ENCODE measurements at places on chromosomes 12 and 14.

DNA sequence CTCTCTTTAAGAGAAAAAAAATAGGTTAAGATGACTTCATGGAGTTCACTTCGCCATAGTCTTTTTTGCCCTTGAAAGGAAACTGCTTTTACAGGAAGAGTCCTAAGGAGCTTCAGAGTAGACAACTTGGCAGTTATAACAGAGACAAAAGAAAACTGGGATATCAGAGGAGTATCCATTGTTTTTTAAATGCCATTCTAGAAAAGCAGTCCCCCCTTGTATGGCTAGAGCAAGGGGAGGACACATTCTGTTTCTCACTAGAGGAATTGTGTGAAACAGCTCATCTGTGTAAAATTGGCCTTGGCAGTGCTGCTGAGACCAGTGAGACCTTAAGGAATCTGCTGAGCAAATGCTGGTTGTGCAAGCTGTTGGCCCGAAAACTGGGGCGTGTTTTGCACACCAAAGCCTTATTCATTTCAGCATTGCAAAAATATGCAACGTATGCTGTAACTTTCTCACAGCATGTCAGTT is 128.0 kb downstream of the GPR135 start:
- no peaks in the 10 kb centered on the region for H3K27me3 ChIP-seq
- no peak overlapping the region for H3K27ac ChIP-seq
- H3K36me3 ChIP-seq, result no peaks in the 10 kb centered on the region

GRCh38 chr12:4700621-4701026 is 19.6 kb upstream of the GALNT8 start:
- H3K4me1 ChIP-seq, result no peaks in the 10 kb centered on the region
- H3K36me3 ChIP-seq, result no peaks in the 10 kb centered on the region
- H3K27ac ChIP-seq, result no peak overlapping the region
- H3K4me3 ChIP-seq, result no peak overlapping the region
- H3K27me3 ChIP-seq, result no peaks in the 10 kb centered on the region
- DNase-seq, result no peak

- H3K27me3 ChIP-seq, result no peaks in the 10 kb centered on the region
- peaks cover 34% of the 10 kb centered on the region for H3K4me1 ChIP-seq
- peaks cover 36% of the 10 kb centered on the region for H3K36me3 ChIP-seq
- peak within 1 kb of the TSS; percentile 99 for H3K4me3 ChIP-seq
- peak within 1 kb of the TSS; percentile 97 for H3K27ac ChIP-seq
These were observed at the start of gene ENO2 for GRCh38 chr12:6914246-6914946. ENO2 (plus strand) TSS chr12:6914580; CDS start chr12:6915833, 1,253 bp downstream.

DNA sequence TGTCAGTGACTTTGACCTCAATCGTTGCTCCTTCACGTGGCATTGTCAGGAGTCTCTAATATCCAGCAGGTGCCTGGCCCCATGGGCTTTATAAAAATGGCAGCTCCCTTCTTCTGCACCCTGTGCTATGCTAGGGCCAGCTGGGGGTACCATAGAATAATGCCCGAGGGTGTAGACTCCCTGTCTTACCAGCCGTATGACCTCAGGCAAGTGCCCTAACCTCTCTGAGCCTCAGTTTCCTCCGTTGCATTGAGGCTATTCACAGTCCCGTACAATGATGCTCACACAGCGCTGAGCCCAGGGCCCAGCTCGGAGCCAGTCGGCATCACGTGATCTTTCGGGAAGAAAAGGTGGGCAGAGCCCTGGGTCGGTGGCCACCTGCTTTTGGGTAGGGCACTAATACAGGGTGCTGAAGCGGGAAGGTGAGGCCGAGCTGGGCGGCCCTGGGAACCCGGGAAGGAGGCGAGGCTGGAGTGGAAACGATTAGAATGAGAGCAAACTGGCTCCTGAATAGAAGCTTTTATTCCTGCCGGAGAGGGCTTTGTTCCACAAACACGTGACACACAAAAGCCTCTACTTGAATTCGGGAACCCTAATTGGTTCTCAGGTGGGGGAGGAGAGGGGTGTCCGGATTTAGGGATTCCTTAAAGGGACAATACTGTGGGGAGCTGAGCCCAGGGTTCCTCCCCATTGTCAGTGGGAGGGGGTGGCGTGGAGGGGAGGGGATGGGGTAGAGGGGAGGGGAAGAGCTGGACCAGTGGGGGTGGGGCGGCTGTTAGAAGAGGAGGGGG is 19.9 kb upstream of the MSI1 start:
- DNase-seq, result no peak
- H3K27ac ChIP-seq, result no peak overlapping the region
- H3K4me3 ChIP-seq, result no peak overlapping the region
- no peaks in the 10 kb centered on the region for H3K36me3 ChIP-seq
- H3K27me3 ChIP-seq, result peaks cover 74% of the 10 kb centered on the region

GRCh38 chr14:80414080-80414479 is 202.8 kb upstream of the DIO2 start:
- no peak overlapping the region for H3K4me3 ChIP-seq
- no peaks in the 10 kb centered on the region for H3K4me1 ChIP-seq

GRCh38 chr12:107200394-107200793 is 107.0 kb upstream of the CRY1 start:
- DNase-seq, result no peak
- peaks cover 24% of the 10 kb centered on the region for H3K27me3 ChIP-seq
- H3K4me3 ChIP-seq, result no peak overlapping the region
- no peaks in the 10 kb centered on the region for H3K36me3 ChIP-seq

DNA sequence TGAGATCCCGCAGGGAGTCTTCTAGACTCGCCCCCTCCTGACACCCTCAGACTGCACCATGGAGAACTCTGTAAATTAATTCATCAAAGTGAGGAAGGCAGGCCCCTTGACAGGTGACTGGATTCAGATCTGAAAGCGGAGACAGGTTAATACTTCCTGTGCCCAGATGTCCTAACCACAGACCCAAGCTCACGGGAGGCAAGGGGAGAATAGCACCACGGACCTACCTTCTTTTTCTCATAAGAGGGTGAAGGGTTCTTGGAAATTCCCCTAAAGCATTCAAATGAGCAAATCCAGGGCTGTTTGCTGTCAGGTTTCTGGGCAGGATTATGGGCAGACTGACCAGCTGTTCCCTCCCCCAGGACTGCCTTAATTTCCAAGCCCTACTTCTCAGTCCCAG is 170.0 kb downstream of the ZFP36L1 start:
- no peak for DNase-seq
- no peaks in the 10 kb centered on the region for H3K4me1 ChIP-seq
- H3K27me3 ChIP-seq, result no peaks in the 10 kb centered on the region
- no peaks in the 10 kb centered on the region for H3K36me3 ChIP-seq

DNA sequence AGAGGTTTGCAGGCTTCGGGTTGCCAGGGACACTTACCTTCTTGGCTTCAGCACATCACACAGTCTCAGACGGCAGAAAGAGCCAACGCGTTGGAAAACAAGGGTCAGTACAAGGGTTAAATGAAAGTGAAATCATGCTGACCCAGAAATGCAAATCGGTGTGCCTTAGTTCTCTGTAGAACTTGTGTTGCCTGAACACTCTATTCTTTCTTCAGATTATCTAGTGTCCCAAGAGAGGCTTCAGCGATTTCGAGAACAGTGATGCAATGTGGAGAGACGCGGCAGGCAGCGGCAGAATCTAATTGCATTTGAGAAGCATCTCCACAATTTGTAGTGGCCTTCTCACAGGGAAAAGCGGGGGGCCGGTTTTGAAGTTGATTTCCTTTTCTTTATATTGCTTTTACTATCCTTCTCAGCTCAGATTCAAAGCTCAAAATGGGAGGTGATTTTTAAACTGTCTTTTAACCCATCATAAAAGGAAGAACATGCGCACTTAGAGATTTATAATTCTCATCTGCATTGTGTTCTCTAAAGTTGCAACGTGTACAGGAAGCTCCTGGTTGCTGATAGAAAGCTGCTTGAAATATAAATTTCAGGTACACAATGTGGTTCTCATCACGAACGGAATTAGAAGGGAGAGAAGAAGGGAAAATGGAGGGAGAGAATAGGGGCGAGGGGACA is 67.8 kb upstream of the EGLN3 start:
- DNase-seq, result no peak
- H3K4me1 ChIP-seq, result peaks cover 3% of the 10 kb centered on the region

GRCh38 chr12:124505001-124505818 is 62.2 kb downstream of the NCOR2 start:
- H3K4me1 ChIP-seq, result peaks cover 17% of the 10 kb centered on the region
- no peaks in the 10 kb centered on the region for H3K27me3 ChIP-seq
- no peak overlapping the region for H3K4me3 ChIP-seq
- no peak for DNase-seq
- H3K27ac ChIP-seq, result no peak overlapping the region

DNA sequence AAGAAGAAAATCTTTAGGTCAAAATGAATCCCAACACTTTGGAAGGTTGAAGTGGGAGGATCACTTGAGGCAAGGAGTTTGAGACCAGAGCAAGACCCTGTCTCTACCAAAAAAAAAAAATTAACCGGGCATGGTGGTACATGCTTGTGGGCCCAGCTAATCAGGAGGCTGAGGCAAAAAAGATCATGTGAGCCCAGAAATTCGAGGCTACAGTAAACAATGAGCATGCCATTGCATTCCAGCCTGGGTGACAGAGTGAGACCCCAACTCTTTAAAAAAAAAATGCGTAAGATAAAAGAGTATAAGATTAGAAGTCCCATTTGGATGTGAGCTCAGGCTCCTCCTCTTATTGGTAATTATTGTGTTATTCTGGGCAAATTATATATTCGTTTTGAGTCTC is 30.8 kb upstream of the EVL start:
- no peak overlapping the region for H3K4me3 ChIP-seq
- no peak overlapping the region for H3K27ac ChIP-seq
- no peak for DNase-seq
- no peaks in the 10 kb centered on the region for H3K36me3 ChIP-seq
- no peaks in the 10 kb centered on the region for H3K27me3 ChIP-seq
- no peaks in the 10 kb centered on the region for H3K4me1 ChIP-seq

GRCh38 chr14:100692859-100693558 is 33.7 kb upstream of the DLK1 start:
- H3K4me3 ChIP-seq, result no peak overlapping the region
- no peaks in the 10 kb centered on the region for H3K4me1 ChIP-seq
- H3K27ac ChIP-seq, result peak overlapping the region; percentile 74
- peaks cover 48% of the 10 kb centered on the region for H3K27me3 ChIP-seq

DNA sequence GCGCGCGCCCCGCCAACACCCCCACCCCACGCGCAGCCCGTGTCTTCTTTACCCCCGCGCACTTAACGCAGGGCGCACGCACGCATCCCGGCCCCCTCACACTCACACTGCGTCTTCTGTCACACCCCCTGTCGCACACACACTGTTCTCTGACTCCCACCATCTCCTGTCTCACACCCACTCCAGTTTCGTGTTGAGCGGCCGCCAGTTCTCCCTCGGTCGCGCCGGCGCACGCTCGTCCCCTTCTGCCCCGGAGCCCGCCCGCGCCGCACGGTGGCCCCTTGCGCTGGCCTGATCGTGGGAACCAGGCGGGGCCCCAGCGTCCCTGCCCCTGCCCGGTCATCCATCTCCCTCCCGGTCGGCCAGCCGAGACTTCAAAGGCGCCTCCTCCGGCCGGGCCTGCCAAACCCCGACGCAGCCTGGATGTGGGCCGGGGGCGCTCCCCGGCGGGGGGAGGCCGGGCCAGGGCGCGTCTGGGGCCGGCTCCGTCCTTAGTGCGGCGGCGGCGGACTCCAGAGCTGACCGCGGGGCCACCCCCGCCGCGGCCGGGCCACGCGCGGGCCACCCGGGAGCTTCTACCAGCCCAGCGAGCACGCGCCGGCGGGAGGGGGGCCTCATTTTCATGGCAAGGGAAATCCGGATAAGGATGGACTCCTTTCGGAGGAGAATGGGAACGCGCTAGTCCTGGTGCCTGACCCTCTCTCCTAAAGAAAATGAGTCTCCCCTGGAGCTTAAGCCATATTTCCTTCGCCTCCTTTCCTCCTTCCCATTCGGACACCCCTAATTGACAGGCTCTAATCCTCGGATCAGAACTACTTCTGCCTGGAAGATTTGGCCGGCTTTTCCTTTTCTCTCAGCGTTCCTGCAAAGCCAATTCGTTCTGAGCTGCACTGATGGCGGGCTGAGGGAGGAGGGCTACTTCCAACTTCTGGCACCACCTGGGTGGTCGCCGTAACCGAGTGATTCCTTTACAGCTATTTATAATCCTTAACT is 82.0 kb upstream of the HMGA2 start:
- H3K4me3 ChIP-seq, result peak overlapping the region; percentile 72
- peaks cover 48% of the 10 kb centered on the region for H3K27me3 ChIP-seq
- H3K36me3 ChIP-seq, result no peaks in the 10 kb centered on the region
- H3K4me1 ChIP-seq, result peaks cover 7% of the 10 kb centered on the region

DNA sequence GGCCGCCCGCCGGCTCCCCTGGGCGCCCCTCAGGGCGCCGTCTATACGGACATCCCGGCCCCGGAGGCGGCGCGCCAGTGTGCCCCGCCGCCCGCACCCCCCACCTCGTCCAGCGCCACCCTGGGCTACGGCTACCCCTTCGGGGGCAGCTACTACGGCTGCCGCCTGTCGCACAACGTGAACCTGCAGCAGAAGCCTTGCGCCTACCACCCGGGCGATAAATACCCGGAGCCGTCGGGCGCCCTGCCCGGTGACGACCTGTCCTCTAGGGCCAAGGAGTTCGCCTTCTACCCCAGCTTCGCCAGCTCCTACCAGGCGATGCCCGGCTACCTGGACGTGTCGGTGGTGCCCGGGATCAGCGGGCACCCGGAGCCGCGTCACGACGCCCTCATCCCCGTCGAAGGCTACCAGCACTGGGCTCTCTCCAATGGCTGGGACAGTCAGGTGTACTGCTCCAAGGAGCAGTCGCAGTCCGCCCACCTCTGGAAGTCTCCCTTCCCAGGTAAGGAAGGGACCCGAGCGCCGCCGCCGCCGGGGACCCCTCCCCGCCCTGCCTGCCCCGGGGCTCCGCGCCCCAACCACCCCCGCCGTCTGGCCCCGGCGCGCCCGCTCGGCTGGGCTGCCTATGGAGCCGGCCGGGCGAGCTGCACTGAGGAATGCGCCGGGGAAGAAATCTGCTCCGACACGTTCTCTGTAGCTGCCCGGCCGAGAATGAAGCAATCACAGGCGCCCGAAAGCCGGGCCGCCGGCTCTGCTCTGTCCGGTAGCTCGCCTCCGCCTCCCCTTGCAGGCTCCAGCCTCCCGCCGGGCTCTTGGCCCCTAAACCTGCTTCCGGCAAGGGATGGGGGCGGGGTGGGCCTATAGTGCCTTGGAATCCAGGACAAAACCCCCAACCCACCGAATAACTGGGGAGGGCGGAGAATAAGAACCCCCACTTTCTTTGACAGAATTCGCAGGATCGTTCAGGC is 794 bp downstream of the HOXC13 start:
- peaks cover 92% of the 10 kb centered on the region for H3K27me3 ChIP-seq
- no peak for DNase-seq
- peak overlapping the region; percentile 17 for H3K4me3 ChIP-seq
- H3K4me1 ChIP-seq, result peaks cover 3% of the 10 kb centered on the region

- DNase-seq, result no peak
- H3K4me1 ChIP-seq, result no peaks in the 10 kb centered on the region
- no peak overlapping the region for H3K4me3 ChIP-seq
- no peak overlapping the region for H3K27ac ChIP-seq
- no peaks in the 10 kb centered on the region for H3K36me3 ChIP-seq
These were observed 50.5 kb downstream of the PKP2 start for GRCh38 chr12:32846053-32846452.

DNA sequence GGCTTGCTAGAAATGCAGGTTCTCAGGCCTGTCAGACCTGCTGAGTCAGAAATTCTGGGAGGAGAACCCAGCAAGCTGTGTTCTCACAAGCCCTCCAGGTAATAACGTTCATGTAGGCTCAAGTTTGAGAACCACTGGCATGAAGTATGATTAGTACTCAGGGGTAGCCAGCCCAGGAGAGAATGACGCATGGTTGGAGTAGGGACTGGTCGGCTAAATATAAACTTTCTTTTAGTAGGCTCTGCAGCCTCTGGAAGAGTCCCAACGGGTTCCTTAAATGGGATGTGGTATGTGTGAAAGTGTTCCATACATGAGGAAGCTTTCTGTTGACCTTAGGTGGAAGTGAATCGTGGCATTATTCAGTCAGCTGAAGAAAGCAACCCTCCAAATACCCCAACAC is 209.3 kb downstream of the SLC41A2 start:
- peak overlapping the region; percentile 23 for H3K4me3 ChIP-seq
- no peaks in the 10 kb centered on the region for H3K36me3 ChIP-seq
- DNase-seq, result no peak
- peak overlapping the region; percentile 83 for H3K27ac ChIP-seq
- peaks cover 63% of the 10 kb centered on the region for H3K4me1 ChIP-seq

All from effector memory CD8-positive, alpha-beta T cell (primary cell).